ENCODE measurements at places on chromosomes 11 and 22.

GRCh38 chr11:120346233-120346632 lies 10.0 kb downstream of the ARHGEF12 start:
- DNase-seq = no peak

- DNase-seq = no peak
Measured at GRCh38 chr11:95567685-95568084, 221.9 kb downstream of the FAM76B start.

- DNase-seq = no peak
Measured at GRCh38 chr11:126366064-126366822, 10.8 kb downstream of the ST3GAL4 start.

- no peak for DNase-seq
Measured at GRCh38 chr22:36850056-36850455, 10.8 kb upstream of the NCF4 start.

GRCh38 chr22:37954686-37955085 lies 1.2 kb downstream of the POLR2F start:
- no peak for DNase-seq

GRCh38 chr11:88507771-88508417 lies 170.4 kb upstream of the CTSC start:
- no peak for DNase-seq

- DNase-seq = peak; percentile 27
Measured at GRCh38 chr11:46916286-46917108, 1.9 kb downstream of the LRP4 start.

GRCh38 chr11:44709281-44709562 lies 17.5 kb upstream of the TSPAN18 start:
- DNase-seq = no peak

DNA sequence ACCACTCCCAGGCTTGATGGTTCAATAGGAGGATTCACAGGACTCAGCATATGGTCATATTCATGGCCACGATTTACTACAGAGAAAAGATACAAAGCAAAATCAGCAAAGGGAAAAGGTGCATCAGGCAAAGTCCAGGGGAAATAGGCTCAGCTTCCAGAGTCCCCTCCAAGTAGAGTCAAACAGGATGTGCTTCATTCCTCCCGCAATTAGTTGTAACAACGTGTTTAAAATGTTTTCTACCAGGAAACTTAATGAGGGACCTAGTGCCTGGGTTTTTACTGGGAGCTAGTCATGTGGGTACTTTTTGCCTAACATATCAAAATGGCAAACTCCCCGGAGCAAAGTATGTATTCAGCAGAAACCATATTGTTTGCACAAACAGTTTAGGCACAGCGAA lies 14.9 kb upstream of the SREBF2 start:
- no peak for DNase-seq
